SW 1271 (cell line): ENCODE measurements at places on chromosomes 16 and 17.
A peak's percentile ranks its signal among the peaks of the same experiment; 100 is the strongest.

- DNase-seq = no peak
Observed at GRCh38 chr17:61532826-61533225, 58.2 kb downstream of the NACA2 start.

DNA sequence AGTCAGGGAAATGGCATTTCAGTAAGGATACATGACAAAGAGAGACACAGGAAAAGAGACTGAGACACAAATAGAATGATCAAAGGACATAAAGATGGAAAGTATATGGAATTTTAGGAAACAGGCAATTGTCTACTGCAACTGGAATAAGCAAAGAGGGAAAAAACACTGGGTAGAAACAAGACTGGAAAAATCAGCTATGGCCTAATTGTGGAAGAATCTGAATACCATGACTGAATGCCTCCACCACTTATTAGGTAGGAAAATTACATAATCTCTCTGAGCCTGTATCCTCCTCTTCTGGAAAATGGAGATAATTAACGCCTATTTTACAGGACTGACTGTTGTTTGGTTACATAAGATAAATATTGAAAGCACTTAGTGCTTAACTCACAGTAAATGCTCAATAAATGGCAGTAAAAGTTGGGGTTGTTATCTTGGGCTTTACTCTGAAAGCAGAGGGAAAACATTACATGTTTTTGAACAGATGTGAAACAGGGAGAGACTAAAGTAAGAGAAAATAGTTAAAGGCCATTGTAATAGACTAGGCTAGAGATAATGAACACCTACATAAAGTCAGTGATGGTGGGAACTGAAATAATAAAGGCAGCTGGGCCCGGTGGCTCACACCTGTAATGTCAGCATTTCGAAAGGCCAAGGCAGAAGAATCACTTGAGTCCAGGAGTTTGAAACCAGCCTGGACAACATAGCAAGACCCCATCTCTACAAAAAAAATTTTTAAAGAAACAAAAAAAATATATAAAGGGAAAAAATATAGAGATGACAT, 63.5 kb upstream of the C17orf78 start:
- no peak for DNase-seq

- no peak for DNase-seq
Observed at GRCh38 chr17:66678827-66679226, 156.1 kb upstream of the CACNG5 start.

DNA sequence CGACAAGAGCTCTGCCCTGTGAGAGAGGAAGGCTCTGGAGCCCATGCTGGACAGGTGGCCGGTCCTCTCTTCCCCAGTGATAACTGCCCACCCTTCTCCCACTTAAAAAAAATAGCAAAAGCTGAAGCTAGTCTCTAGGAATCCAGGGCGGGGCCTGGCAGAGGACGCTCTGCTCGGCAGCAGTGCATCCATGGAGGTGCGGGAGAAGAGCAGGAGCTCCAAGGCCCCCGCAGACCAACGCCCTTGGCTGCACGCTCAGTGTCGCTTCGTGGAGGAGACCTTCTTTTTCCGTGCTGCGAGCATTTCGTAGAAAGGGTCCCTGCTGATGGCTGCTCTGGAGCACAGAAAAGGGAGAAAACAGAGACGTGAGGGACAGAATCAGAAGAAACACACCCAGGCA, 98.6 kb upstream of the DNAH17 start:
- DNase-seq = no peak

DNA sequence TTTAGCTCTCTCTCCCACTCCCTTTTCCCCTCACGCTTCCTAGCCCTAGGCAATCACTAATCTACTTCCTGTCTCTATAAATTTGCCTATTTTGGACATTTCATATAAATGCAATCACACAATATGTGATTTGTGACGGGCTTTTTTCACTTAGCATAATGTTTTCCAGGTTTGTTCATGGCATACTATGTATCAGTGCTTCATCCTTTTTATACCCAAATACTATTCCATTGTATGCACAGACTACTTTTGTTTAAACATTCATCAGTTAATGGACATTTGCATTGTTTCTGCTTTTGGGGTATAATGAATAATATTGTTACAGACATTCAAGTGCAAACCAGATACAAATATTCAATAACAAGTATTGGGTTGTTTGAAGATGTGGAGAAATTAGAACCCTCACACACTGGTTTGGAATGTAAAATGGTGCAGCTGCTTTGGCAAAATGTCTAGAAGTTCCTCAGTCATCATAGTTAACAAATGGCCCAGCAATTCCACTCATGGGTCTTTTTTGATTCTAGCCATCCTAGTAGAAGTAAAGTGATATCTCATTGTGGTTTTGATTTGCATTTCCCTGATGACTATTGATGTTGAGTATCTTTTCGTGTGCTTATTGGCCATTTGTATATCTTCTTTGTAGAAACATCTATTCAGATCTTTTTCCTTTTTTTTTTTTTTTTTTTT, 67.7 kb downstream of the TBX4 start:
- no peak for DNase-seq

GRCh38 chr16:2964475-2965336, 631 bp downstream of the KREMEN2 start:
- peak; percentile 55 for DNase-seq

- no peak for DNase-seq
Observed at GRCh38 chr16:51624080-51624775, 473.2 kb upstream of the SALL1 start.

- no peak for DNase-seq
Observed at GRCh38 chr17:66814570-66814969, 20.3 kb upstream of the CACNG5 start.

- DNase-seq = no peak
Observed at GRCh38 chr16:80114699-80115098, 426.1 kb upstream of the DYNLRB2 start.

DNA sequence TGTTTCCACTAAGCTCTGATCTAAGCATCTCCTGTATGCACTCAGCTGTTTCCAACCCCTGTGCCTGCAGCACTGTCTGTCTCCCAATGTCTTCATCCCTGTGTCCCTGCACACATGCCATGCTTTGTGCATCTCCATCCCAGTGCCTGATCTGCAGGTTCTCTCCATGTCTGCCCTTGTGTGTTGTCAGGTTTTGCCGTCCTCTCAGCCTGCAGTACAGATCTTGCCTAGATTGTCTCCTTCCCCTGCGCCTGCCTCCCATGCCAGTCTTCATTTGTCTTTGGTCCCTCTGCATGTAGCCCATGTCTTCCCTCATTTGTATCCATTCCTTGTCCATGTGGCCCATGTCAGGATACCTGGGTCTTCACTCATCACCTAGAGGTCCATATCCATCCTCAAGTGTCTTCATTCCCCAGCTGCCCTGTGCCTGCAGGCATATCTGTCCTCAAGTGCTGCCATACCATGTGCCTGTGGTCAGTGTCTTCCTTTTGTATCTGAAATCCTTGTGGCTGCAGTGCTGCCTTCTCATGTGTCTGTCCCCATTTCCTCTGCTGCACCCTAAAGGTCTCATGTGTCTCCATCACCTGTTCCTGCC, 71.5 kb downstream of the TNFRSF13B start:
- DNase-seq = no peak

DNA sequence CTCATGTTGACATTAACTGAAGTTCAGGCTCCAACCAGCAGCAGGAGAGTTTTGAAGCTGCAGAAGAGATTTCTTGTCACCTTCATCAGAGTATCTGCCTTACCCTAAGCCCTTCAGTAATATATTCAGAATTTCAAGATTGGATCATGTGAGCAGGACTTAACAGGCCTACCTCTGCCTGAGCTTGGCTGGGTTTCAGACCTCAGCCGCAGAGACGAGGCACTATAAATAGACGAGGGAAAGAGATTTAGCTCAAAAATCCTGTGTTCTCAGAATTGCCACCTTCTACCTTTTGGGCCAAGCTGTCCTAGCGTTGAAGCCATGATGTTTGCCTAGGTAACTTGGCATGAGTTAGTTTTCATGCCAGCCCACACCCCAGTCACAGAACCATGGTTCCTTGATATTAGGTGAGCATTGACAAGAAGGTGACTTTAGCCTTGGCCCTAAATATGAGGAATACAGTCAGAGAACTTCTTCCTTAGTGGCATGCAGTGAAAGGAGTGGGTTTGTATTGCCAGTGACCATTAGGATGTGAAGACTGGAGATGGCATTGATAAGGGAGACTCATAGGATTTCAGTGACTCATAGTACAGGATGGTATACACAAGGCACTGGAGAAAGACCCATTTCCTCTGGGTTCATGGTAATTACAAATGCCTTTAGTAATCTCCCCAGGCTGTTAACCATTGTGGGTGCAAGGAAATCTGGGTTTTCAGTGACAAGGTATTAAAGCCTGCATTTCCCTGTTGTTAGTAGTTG, 224.3 kb downstream of the MSI2 start:
- no peak for DNase-seq

- no peak for DNase-seq
Observed at GRCh38 chr17:16456742-16457316, 35.2 kb downstream of the LRRC75A start.

- no peak for DNase-seq
Observed at GRCh38 chr16:47493381-47494337, 32.5 kb downstream of the PHKB start.

DNA sequence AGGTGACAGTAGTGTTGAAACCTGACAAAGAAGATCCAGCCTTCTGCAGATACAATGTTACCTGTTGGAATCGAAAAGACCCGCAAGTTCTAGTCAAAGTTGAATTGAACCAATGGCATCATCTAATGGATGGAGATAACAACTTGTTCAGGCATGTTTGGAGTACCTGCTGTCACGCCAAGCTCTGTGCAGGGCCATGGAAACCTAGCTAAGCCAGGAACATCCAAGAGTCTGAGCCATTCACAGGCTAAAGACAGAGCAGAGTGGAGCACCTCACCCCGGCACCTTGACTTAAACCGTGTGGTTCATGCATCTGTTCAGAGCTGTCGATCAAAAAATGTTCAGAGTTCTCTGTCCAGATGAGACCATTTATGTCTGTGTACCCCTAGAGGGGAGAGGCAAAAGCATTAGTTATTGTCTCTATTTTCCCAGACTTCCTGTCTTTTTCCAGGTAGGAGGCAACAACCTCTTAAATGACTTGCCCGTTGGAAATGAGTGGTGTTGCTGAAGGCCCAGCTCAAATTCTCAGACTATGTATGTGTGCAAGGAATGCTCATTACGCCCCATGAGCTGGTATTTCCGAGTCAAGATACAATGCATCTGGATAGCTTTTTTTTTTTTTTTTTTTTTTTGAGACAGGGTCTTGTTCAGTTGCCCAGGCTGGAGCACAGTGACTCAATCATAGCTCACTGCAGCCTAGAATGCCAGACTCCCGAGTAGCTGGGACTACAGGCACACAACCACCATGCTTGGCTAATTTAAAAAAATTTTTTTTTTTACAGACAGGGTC, 44.9 kb upstream of the XYLT1 start:
- DNase-seq = no peak

DNA sequence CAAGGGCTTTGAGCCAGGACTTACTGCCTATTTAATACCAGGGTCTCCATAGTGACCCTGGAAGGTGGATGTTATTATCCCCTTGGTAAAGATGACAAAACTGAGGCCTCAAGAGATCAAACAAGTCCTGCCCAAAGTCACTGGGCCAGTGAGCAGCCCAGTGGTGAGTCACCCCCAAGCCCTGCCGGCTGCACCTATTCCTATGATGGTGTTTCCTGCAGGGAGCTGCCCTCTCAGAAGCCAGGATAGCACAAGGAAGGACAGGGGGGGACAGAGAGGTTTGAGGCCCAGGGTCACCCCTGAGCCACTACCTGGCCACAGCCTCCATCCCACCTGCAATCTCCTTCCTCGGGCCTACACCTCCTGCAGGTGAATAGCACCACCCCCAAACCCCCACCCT, 90.9 kb downstream of the SDK2 start:
- DNase-seq = no peak

DNA sequence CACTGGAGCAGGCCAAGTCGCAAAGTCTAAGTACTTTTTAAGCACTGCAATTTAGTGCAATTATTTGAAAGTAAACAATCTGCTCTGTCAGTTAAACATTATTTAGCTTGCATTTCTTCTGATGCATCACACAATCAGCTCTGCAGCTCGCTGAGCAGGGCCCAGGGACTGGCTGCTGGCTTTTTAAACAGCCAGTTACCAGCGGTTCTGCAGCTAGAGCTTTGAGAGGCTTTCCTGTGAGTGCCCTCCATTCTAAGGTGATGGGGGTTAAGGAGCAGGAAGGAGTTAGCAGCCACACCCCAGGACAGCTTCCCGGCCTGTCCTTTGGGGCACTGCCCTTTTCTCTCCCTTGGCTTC, 154.3 kb downstream of the SALL1 start:
- DNase-seq = no peak

DNA sequence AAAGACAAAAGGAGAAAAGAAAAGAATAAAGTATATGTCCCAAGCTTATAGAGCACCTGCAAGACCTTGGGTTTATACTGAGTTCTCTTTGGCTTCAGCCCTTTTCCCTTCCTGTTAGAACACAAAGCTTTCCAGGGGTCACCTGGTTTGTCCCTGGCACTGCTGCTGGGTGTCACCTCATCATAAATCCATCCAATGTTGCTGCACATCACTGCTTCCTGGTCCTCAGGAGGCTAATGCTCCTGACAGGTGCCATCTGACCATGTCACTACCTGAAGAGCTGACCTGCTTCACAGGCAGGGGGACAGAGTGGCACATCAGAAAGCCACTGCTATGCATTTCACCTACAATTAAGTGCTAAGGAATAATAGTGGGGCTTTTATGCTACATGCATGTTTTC, 164.6 kb upstream of the ELAC2 start:
- no peak for DNase-seq

- DNase-seq = no peak
Observed at GRCh38 chr17:30222251-30222650, 13.2 kb downstream of the SLC6A4 start.

GRCh38 chr17:80518392-80518791, 26.2 kb upstream of the RPTOR start:
- DNase-seq = no peak

- no peak for DNase-seq
Observed at GRCh38 chr17:53950207-53950857, 127.6 kb downstream of the KIF2B start.

GRCh38 chr17:2416010-2416734, 15.3 kb upstream of the MNT start:
- DNase-seq = peak; percentile 75

DNA sequence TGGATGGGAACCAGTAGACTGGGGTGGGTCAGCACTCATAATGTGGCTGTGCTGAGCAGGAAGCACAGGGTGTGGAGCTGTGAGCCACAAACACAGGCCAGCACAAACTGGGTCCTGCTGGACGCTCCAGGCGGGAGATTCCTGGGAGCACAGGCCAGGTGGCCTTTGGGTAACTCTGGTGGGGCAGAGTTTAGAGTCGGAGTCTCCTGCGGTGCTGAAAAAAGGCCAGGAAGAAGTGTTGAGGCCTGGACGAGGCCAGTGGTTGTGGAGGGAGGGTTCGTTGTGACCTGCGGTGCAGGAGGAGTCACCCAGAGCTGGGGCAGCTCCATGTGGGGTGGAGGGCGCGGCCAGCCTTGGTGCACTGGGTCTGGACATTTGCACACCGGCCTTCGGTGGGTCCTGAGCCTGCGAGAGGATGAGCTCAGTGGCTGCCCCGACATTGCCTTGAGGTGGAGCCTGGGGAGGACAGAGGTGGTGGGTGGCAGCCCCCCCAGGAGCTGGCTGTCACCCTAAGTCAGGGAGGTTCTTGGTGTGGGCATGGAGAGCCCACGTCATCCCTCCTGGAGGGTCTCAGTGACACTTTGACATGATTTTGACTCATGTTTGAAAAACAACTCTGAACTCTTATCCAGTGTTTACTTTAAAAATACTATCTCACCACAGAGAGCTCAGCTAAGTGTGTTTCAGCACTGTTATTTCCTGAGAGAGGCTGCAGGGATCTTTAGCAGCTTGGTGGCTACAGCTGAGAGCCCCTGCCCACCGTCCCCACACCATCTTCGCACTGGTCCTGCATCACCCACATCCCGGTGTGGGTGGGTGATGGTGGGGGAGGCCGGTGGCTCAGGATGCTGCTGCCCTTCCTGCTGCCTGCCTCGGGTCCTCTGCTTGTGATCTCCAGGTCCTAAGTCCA, 98.7 kb downstream of the NPIPB11 start:
- DNase-seq = no peak

- no peak for DNase-seq
Observed at GRCh38 chr17:48625495-48626244, 488 bp downstream of the HOXB9 start.
